Activated CD8-positive, alpha-beta memory T cell treated with anti-CD3 and anti-CD28 coated beads, Interleukin-2, amount 10 ng/mL, durations not matched to agents 7 days and 5 days (primary cell): ENCODE measurements at places on chromosomes 7 and 10.
A peak's percentile ranks its signal among the peaks of the same experiment; 100 is the strongest.

- no peak for DNase-seq
Observed at GRCh38 chr10:77533887-77534278, 103.7 kb downstream of the KCNMA1 start.

GRCh38 chr7:460374-461116 is 59.1 kb downstream of the PDGFA start:
- DNase-seq = no peak

DNA sequence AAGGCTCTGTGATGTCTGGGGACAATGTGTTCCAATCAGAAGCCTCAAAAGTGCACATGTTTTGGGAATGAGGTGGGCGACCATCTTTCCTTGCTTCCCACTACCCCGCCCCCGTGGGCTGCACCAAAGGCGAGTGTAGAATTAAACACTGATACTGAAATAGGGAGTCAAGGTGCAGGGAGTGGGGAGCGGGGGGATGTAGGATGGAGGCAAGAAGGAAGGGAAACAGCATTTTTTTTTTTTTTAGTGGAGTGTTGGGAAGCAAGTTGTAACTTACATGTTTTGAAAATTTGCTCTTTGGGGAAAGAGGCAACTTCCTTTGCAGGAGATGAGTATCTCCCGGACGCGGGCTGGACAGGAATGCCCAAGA is 484 bp upstream of the DLX5 start:
- no peak for DNase-seq

- no peak for DNase-seq
Observed at GRCh38 chr10:75294031-75294437, 58.3 kb upstream of the COMTD1 start.

DNA sequence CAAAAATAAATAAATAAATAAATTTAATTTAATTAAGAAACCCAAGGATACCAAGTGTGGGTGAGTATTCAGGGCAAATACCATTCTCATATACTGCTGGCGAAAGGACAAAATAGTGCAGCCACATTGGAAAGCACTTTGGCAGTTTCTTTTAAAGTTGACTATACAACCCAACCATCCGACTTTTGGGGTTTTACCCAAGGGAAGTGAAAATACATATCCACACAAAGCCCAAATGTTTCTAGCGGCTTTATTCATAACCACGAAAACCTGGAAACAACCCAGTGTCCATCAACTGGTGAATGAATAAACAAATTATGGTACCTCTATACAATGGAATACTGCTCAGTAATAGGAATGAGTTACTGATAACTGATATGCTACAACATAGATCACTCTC is 36.2 kb upstream of the OGDHL start:
- no peak for DNase-seq

GRCh38 chr7:137626469-137627067 is 220.2 kb downstream of the DGKI start:
- DNase-seq = peak; percentile 57

GRCh38 chr7:22277375-22277774 is 79.6 kb downstream of the RAPGEF5 start:
- DNase-seq = no peak

DNA sequence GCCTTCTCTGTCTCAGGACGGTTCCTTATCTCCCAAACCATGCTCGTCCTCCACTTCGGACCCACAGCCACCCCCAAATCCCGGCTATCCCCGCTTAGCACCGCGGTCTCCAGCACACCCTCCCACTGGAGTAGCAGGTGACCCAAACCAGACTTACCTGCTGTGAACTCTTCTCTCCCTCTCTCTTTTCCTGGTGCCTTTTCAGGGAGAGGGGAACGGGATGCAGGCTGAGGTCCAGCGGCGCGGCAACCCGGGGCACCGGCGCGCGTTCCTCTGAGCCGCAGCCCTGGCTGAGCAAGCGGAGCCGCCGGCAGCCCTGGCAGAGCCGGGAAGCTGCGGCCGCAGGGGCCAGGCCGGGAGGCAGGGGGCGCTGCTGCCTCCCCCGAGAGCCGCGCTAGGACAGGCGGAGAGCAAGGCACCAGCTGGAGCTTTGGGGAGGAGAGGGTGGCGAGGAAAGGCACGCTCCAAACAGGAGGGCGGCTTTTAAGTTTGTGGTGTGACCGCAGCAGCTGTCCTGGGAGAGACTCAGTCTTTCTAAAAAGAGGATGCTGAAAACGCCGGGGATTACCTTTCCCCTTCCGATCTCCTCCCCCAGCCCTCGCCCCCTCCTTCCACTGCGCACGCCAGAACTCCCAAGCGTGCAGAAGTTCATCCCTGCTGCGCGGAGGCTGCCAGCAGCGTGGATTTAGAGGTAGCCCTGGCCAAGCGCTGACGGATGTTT is at the start of gene SEMA3D:
TSS of gene SEMA3D (minus strand) at position 536 of the 721 bp plus-strand sequence. CDS start 65,165 bp downstream, outside the sequence.
- no peak for DNase-seq
